Activated T-cell treated with anti-CD3 and anti-CD28 coated beads, Interleukin-2, amount 50 U/mL, for 72 hours (primary cell): ENCODE measurements at places on chromosomes 11 and 22. TPM values are rescaled to one million over a fixed set of nuclear protein-coding genes. Genes with fewer than 3 reads are reported as not detected.

The SMC1B gene
- 2.7 TPM for total RNA-seq

The SREBF2 gene
- 127 TPM for total RNA-seq

The MIAT gene
- 65.9 TPM for total RNA-seq

The MS4A4A gene
- total RNA-seq: not detected

The MMP11 gene
- 0.46 TPM for total RNA-seq

The ALG8 gene
- 45.6 TPM for total RNA-seq

The SOX10 gene
- not detected for total RNA-seq

The TBX1 gene
- total RNA-seq: 0.12 TPM

The MUC6 gene
- not detected for total RNA-seq

The STIM1 gene
- total RNA-seq: 129 TPM

The PNPLA5 gene
- total RNA-seq: not detected

The MTCH2 gene
- total RNA-seq: 47.9 TPM

The BAIAP2L2 gene
- total RNA-seq: 1.3 TPM

The LMNTD2 gene
- 3.1 TPM for total RNA-seq

The DGCR6 gene
- total RNA-seq: 2.5 TPM

The MGAT3 gene
- total RNA-seq: 1.2 TPM

The CADM1 gene
- 2.1 TPM for total RNA-seq

The SLC22A25 gene
- total RNA-seq: not detected

The CNGA4 gene
- total RNA-seq: 0.29 TPM

The KCNK4 gene
- total RNA-seq: 0.35 TPM

The PKNOX2 gene
- not detected for total RNA-seq

The C11orf16 gene
- total RNA-seq: not detected

The TSSK2 gene
- not detected for total RNA-seq

The ACR gene
- total RNA-seq: not detected

The OR10A2 gene
- total RNA-seq: not detected

The MUC5AC gene
- total RNA-seq: not detected

The TMEM191B gene
- 1.9 TPM for total RNA-seq

The HOATZ gene
- total RNA-seq: not detected

The BBS1 gene
- 18.8 TPM for total RNA-seq

The OR2AG1 gene
- not detected for total RNA-seq

The APOBEC3B gene
- total RNA-seq: 44.7 TPM

The SYT9 gene
- not detected for total RNA-seq

The OR52I1 gene
- total RNA-seq: not detected

The C11orf87 gene
- total RNA-seq: not detected

The ANO3 gene
- total RNA-seq: not detected

The PKDREJ gene
- total RNA-seq: not detected

The CDON gene
- 1.9 TPM for total RNA-seq

The RASSF10 gene
- total RNA-seq: 0.09 TPM

The PRR5 gene
- 12.0 TPM for total RNA-seq

The TIMM8B gene
- total RNA-seq: 24.2 TPM

The MEI1 gene
- 72.3 TPM for total RNA-seq

The OOSP2 gene
- total RNA-seq: not detected

The CNIH2 gene
- 1.2 TPM for total RNA-seq

The SMTNL1 gene
- not detected for total RNA-seq

The RTN4R gene
- total RNA-seq: 1.5 TPM

The MMP8 gene
- total RNA-seq: not detected

The TPBGL gene
- 0.07 TPM for total RNA-seq

The OR5AS1 gene
- not detected for total RNA-seq

The SLC15A3 gene
- 3.5 TPM for total RNA-seq

The NUDT22 gene
- total RNA-seq: 78.6 TPM

The TSGA10IP gene
- not detected for total RNA-seq

The GGT5 gene
- total RNA-seq: 0.37 TPM

The OPCML gene
- not detected for total RNA-seq

The OR2D2 gene
- total RNA-seq: 0.29 TPM

The HBG2 gene
- not detected for total RNA-seq

The CAPN1 gene
- total RNA-seq: 99.1 TPM

The PHF21B gene
- total RNA-seq: 0.72 TPM

The NXPE2 gene
- not detected for total RNA-seq

The NPAS4 gene
- not detected for total RNA-seq
